ENCODE measurements at places on chromosomes 1 and 21.

GRCh38 chr1:107637101-107637500 is 327.9 kb downstream of the VAV3 start:
- no peak for DNase-seq

DNA sequence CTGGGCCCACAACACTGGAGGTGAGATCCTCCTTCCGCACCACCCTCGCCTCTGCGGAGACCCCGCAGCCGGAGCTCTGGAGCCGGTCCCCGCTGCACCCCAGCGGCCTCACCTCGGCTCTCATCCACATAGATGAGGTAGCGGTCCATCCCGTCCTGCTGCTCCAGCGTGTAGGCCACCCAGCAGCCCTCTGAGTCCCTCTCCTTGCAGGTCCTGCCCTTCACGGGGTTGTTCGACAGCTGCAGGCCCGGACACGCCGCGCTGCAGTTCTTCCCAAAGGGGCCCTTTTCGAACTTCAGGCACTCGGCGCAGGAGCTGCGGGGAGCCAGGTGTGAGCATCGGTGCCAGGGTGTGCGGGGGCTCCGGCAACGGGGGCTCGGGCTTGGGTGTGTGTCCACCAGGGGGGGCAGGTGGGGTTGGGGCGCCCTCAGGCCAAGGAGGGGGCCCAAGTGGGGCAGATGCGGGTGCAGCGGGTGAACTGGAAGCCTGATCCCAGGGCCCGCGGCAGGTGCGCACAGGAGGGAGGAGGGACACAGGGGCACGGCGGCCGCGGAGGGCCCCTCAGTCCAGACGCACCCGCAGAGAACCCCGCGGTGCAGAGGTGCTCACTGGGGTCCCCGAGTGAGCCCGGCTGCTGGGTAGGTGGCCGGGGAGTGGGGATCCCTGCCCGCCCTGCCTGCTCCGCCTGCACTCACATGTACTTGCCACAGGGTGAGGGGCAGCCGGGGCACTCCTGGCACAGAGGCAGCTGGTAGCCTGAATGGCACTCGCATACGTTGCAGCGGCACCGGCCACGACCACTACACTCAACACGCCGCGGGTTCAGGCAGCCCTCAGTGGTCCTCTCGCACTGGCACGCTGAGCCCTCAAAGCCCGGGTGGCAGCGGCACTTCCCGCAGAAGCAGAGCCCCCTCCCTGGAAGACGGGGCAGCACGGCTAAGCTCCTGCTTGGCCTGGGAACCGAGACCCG is 15.4 kb upstream of the PTTG1IP start:
- DNase-seq = peak; percentile 75

- DNase-seq = no peak
These were observed 59.8 kb upstream of the ATP1B1 start for GRCh38 chr1:169046671-169047070.

- DNase-seq = no peak
These were observed 35.5 kb upstream of the PTPRF start for GRCh38 chr1:43495204-43495603.

All from spleen (tissue), 13 donors.